Umbilical cord (tissue), 2 donors: ENCODE measurements at places on chromosomes 6 and 20. TPM values are rescaled to one million over a fixed set of nuclear protein-coding genes. Genes with fewer than 3 reads are reported as not detected.

RBM39 gene
- total RNA-seq = 460 TPM

PDE10A gene
- total RNA-seq = 15.4 TPM

GRCh38 chr6:39084506-39084905 lies 30.5 kb downstream of the SAYSD1 start:
- DNase-seq = peak; percentile 31

GRCh38 chr6:63289269-63289872 lies 30.4 kb downstream of the LGSN start:
- no peak for DNase-seq

DNA sequence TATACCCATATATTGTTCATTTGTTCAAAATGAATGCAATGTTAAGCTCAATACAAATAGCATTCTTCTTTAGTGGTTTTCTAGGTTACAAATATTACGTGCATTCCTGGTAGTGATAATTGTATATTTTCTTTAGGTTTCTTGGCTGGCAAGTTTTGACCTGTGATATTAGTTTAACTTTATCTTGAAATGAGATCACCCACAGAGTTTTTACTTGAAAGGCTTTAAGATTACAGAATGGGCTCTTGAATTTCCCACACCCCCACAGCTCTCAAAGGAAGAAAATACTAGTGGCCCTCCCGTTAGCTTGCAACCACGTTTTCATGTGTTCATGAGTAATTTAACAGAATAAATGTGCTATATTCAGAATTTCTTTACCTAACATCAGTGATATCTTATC lies 1315.5 kb upstream of the GJE1 start:
- DNase-seq = no peak

- peak; percentile 28 for DNase-seq
Observed at GRCh38 chr6:10451828-10452509, 37.1 kb upstream of the TFAP2A start.
